NCI-H2081 treated with DMSO at 0.1 percent for 48 hours (cell line): ENCODE measurements at places on chromosomes 11 and 22.

DNA sequence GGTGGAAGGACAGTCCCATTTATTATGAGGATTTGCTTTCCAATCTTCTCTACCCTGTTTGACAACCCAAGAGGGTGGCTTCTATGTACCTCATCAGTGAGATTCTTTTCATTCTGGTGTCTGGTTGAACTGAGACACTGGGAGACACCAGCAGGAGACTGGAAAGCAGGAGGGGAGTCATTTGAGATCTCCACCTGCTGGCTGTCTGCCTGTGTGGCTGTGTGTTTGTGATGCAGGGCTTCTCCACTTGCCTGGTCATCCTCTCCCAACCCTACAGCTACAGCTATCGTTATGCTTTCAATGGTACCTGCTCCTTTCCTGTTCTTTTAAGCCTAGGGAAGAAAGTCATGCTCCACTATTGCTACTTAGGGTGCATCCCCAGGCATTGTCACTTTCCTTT lies 48.6 kb downstream of the MRGPRX1 start:
- DNase-seq: no peak

DNA sequence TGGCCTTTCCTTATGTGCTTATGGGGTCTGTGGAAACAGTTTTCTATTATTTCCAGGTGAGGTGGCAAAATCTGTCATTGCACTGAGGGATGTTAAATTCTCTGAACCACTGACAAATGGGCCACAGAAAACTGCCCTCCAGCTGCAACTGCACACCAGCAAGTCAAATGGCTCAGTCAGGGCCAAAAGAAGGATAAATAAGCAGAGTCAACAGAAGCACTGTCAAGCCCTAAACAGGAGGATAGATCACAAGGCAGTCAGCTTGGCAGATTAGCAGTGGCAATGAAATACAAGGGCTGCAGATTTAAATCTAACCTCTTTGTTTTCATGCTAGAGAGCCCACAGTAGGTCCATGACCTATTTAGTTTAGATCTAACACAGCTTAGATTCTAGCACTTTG lies 435.6 kb downstream of the ETS1 start:
- DNase-seq: no peak

GRCh38 chr11:47997063-47998053 lies 17.0 kb downstream of the PTPRJ start:
- no peak for DNase-seq

DNA sequence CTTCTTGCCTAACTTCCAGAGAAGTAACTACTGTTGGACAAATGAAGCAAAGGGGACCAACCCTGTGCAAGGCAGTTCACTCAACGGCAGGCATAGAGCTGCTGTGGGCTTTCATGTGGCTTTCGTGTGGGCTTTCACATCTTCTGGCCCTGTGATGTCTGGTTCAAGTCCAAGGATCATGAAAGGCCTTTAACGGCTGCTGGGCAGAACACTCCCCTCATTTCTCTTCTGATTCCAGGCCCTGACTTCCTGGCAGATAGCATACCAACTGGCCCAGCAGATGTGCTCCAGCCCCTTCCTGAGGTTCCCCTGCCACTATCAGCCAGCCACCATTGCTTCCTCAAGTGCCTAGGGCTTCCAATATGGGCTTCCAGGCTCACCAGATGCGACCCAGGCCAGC lies 28.7 kb upstream of the CTR9 start:
- no peak for DNase-seq

- DNase-seq: no peak
Measured at GRCh38 chr11:35305670-35306382, 113.5 kb downstream of the SLC1A2 start.

DNA sequence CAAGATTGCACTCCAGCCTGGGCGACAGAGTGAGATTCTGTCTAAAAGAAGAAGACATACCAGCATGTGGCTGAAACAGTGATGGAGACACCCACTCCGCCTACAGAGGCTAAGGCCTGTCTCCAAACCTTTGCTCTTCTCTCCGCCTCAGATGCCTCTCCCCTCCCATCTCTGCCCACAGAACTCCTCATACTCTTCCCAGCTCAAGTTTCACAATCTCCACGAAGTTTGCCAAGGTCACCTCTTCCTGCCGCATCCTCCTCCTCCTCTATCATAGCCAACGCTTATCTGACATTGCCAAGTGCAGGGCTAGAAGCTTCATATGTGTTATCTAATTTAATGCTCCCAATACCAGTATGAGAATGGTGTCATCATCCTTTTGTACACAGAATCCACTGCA lies 25.9 kb upstream of the FBLN1 start:
- no peak for DNase-seq

- DNase-seq: no peak
Measured at GRCh38 chr11:59931688-59932087, 6.5 kb upstream of the OOSP1 start.

DNA sequence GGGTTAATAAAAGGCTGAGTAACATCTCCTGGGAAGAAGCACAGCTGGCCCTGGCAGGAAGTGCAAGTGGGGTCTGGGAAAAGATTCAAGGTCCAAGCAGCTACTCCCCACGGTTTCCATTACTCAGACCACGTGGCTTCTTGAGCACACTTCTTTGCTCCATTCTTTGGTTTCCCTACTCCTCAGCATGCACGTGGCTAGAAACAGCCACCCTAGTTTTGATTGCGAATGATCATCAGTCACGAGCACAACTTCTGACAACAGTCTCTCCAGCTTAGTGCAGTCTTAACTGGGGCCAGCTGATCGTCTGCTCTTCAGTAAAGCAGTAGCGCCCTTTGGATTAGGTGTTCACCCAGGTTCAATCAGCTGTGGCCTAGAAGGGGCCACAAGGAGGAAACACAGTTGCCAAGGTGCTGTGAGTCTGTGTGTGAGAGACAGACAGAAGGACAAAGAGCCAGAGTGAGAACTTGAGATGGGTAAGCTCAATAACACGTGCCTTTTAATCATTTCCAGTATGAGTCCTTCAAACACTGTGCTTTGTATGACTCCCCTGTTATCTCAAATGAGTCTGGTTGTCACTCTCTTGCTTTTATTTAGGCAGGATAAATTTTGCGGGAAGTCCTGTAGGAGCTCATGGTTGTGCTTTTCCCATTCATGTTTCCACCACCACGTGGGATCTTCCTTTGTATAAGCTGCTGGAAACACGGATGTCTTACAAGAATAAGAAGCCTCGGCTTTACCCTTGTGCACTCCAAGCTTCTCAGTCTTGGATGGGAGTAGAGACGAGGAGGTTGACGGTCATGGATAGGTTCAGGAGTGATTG lies 901 bp upstream of the PARVA start:
- no peak for DNase-seq

- no peak for DNase-seq
Measured at GRCh38 chr11:123484448-123484847, 54.4 kb downstream of the GRAMD1B start.

DNA sequence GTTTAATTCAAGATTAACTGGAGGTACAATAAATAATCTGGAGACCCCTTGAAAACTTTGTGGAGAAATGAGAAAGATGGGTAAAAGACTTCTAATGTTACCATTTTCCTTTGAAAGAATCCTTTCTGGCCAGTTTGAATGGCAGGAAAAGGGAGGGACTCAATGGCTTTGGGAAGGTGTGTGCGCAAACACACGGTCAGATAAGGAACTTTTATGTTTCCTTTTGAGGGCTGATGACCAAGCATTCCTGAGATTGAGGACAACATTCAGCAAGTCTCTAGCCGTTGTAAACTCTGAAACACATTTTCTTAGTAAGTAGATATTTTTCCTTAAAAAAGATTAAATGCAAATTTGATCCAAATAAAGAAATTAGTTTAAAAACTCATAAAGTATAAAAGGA lies 909.7 kb upstream of the TENM4 start:
- DNase-seq: no peak

DNA sequence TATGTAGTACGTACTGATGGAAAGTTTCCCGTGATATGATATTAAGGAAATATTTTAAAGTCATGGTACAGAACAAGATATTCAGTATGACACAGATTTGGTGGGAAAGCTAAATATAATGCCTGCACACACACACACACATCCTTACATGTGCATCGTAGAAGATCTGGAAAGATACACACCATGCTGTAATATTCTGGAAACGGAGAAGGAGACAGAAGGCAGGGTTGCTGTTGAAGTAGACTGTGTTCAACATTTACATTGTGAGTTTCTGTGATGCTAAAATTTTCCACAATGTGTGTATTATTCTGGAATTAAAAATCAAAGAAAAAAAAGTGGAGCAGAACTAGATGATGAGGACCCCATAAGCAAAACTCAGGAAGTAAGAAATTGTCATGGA lies 118.0 kb downstream of the RRAS2 start:
- no peak for DNase-seq

GRCh38 chr11:83034673-83035014 lies 37.1 kb downstream of the RAB30 start:
- DNase-seq: no peak

DNA sequence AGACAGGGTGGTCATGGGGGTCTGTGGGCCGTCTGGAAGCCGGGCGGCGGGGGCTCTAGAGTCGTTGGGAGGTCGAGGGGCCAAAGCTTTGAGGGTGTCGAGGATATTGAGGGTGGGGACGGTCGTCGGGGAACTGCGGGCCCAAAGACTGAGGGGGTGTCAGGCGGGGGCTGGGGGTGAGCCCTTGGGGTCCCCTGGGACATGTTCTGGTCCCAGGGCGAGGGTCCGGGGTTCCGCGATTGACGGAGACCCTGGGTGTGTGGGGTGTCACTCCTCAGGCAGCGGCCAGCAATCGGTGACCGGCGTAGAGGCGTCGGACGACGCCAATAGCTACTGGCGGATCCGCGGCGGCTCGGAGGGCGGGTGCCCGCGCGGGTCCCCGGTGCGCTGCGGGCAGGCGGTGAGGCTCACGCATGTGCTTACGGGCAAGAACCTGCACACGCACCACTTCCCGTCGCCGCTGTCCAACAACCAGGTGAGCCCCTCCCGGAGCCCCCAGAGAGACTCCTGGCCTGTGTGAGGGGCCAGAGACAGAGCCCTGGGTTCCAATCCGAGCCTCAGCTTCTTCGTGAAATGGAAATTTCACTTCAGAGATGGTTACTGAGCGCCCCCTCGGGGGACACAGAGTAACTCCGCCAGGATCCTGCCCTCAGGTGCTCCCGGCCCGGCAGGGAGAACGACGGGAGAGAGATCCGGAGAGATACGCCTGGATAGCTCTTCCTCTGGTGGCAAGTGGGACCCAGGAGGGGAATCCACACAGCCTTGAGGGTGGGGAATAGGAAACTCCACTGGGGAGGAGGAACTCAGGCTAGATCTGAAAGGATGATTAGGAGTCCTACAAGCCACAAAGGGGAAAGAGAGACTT lies 714 bp downstream of the SDF2L1 start:
- peak; percentile 33 for DNase-seq

DNA sequence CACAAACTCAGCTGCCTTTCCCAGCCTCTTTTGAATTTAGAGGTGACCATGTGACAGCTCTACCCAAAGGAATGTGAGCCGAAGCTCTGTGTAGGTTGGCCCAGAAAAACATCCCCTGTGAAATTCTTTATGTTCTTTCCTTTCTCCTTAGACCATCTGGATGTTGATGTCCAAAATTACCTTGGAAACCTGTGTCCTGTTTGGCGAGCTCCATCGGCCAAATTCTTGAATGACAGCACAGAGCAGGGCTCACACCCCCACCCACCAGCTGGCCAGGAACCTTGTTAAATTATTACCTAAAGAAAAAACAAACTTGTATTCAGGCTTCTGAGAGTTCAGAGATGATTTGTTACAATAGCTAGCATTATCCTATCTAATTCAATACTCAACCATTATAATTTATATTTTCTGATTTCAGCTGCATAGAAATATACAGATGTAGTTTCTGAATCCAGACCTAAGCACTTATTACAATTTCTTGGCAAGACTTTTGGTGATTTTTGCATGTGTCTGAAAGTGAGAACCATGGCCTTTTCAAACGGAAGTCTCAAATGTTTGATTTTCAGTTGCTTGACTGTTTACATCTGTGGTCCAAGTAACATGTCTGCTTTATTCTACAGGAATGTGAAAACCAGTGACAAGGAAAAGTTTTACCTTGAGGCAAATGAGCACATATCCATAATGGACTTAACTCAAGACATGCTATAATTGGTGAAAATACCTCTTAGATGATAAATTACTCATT lies 554.2 kb downstream of the NTM start:
- DNase-seq: no peak

DNA sequence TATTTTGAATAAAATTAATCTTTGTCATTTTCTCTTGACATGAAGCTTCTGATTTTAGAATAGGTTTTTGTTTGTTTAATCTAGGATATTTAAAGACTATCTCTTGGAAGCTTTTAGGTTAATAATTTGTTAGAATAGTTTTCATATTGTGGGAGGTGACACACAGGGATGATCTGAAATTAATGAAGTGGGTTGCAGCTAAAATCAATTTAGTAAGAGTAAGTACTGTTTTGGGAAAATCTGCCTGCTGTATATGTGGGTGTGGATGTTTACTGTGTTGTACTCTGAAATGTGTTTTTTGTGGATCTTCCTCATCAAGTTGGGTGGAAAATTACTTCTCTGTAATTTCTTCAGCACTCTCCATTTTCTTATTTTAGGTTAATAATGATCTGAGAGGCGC lies 67.3 kb downstream of the BID start:
- no peak for DNase-seq

- DNase-seq: no peak
Measured at GRCh38 chr11:130051082-130051481, 18.6 kb upstream of the APLP2 start.

DNA sequence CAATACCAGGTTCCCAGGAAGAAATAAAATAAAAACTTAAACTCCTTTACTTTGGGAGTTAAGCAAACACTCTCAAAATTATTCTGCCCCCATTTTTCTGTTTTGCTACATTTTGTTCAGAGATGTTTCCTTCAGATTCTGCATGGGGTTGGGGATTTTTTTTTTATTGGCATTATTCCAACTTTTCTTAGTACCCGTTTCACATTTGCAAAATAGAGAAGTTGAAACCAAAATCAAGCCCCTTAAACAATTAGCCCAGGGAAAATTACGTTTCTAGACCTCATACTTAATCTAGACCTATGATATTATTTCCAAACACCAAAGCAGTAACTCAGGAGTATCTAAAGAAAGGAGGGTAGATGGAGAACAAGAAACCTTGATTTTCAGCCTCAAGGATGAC lies 20.6 kb upstream of the MS4A7 start:
- no peak for DNase-seq

DNA sequence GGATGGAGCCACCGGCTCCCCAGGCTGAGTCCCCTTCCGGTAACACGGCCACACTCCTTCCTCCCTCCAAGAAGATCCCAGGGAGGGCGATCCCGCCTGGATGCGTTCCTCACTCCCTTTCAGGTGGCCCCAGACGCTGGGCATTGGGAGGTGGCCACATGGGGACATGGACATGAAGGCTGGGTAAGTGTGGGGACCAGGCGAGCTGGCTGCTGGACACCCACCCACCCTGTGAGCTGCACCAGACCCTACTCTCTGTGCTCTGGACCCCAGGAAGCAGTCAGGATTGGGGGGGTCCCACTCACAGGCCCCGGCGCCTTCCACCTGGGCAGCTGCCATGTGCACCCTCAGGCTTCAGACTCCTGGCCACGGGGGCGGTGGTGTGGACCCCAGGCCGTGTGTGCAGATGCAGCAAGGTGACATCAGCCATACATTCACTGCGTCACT lies 932.8 kb downstream of the BRD1 start:
- no peak for DNase-seq

- no peak for DNase-seq
Measured at GRCh38 chr22:26143806-26144325, 25.4 kb upstream of the SEZ6L start.

- DNase-seq: no peak
Measured at GRCh38 chr11:123493349-123494063, 63.4 kb downstream of the GRAMD1B start.

- no peak for DNase-seq
Measured at GRCh38 chr11:116837231-116838091, at the start of gene APOA1. TSS of gene APOA1 (minus strand) at chr11:116837622. CDS start at chr11:116837387, 235 bp downstream.

- no peak for DNase-seq
Measured at GRCh38 chr22:30004101-30004500, 76.2 kb upstream of the HORMAD2 start.
